ENCODE measurements at places on chromosomes 2 and 18.

DNA sequence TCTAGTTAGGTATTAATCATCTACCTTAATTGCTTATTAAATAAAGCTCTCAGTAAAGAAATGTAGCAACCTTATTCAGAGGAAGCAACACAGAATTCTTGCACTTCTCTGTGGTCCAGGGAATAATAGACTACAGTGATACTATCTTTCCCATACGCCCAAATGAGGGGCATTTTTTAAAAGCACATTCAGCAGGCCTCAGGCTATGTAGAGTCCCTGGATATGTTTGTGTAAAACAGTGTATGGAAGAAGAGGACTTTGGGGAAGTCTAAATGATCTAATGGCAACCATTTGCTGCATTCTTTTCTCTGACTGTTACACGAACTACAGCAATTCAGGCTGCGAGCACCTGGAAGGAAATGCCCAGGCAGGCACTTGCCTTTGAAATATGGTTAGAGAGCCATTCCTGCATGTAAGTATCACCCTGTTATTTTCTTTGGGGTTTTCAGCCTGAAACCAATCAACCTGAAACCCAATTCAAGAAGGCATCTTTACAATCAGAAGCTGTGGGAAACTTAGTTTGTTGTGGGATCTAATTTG lies 1814.7 kb upstream of the CELF4 start:
- no peak for DNase-seq

GRCh38 chr2:238712011-238712410 lies 135.9 kb upstream of the TWIST2 start:
- no peak for DNase-seq

DNA sequence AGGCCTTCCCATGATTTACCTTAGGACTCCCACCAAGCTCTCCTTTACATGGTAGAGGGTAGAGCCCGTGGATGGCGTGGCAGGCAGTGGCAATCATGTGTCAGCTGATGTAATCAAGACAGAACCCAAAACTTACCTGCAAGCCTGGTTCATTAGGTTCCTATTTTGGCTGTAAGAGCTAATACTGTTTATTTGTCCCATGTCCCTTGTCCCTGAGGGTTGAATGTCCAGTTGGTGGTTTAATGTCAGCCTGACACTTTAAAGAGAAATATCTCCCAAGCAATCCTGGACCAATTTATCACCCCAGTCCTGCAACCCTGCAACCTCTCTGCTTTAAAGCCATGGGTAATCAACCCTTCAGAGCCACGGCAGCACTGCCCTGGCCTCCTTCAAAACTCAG lies 6.0 kb upstream of the FABP1 start:
- no peak for DNase-seq

DNA sequence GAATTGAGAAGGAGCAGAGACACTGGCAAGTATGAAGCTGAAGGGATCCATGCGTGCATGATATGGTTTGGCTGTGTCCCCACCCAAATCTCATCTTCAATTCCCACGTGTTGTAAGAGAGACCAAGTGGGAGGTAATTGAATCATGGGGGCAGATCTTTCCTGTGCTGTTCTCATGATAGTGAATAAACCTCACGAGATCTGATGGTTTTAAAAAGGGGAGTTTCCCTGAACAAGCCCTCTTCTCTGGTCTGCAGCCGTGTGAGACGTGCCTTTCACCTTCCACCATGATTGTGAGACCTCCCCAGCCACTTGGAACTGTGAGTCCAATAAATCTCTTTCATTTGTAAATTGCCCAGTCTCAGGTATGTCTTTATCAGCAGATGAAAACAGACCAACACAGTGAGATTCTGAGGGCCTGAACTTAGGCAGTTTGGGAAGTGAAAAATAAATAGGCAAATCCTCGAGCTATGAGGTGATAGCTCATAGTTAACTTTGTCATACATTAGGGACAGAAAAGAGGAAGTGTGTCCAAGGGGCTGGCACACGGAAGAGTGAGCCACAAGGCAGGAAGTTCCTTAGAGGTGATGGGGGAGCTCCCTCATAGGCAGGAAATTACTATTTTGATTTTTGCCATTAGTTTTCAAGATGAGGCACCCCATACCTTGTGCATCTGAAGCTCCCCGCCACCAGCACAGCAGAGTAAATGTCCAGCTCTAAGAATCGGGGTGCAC lies 658.8 kb upstream of the ID2 start:
- no peak for DNase-seq

- no peak for DNase-seq
These were observed 21.4 kb upstream of the RFX8 start for GRCh38 chr2:101496279-101496678.

GRCh38 chr2:191385416-191386160 lies 140.4 kb downstream of the MYO1B start:
- DNase-seq, result no peak

DNA sequence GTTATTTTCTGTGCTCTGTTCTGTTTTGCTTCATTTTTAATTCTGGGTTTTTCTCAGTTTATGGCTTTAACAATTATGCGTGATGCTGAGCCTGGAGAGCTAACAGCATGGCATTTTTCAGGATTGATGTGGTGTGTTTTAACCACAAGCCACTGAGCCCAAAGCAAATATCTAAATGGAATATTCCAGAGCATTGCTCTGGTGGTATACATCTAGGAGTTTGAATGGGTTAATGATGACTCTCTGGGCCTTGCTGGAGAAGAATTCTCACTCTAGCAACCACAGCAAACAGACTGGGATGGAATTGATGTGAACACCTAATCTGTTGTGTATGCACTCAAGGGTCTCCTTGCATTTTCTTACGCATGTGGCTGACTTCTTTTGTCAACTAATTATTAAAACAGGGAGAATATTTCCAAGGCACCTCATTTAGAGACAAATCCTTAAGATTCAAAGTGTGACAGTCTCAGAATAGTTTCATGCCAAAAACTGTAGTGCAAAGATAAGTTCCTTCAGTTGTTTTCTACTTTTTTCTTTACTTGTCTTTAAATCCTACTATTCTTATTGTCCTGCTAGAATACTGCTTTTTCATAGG lies 164.0 kb downstream of the DTNA start:
- DNase-seq, result no peak

- peak; percentile 55 for DNase-seq
These were observed 65.4 kb downstream of the IKZF2 start for GRCh38 chr2:213086050-213086449.

All from AG10803 (cell line).